Stimulated activated naive CD8-positive, alpha-beta T cell treated with anti-CD3 and anti-CD28 coated beads, Interleukin-15, Interleukin-2, amounts not matched to agents 100 U/mL and 50 U/mL, for 24 hours (primary cell): ENCODE measurements at places on chromosomes 1 and 21.

GRCh38 chr21:32370998-32371766, 21.6 kb downstream of the URB1 start:
- no peak for DNase-seq

GRCh38 chr1:3033790-3034090, 12.5 kb downstream of the ACTRT2 start:
- DNase-seq = no peak

- DNase-seq = no peak
Observed at GRCh38 chr21:45893740-45894449, 87.7 kb upstream of the COL6A1 start.

GRCh38 chr1:63662056-63662836, 69.0 kb downstream of the PGM1 start:
- DNase-seq = no peak

- DNase-seq = no peak
Observed at GRCh38 chr1:54275349-54275748, 75.4 kb downstream of the MRPL37 start.
